NCI-H460 (cell line): ENCODE measurements at places on chromosomes 2 and 18.
A peak's percentile ranks its signal among the peaks of the same experiment; 100 is the strongest.

DNA sequence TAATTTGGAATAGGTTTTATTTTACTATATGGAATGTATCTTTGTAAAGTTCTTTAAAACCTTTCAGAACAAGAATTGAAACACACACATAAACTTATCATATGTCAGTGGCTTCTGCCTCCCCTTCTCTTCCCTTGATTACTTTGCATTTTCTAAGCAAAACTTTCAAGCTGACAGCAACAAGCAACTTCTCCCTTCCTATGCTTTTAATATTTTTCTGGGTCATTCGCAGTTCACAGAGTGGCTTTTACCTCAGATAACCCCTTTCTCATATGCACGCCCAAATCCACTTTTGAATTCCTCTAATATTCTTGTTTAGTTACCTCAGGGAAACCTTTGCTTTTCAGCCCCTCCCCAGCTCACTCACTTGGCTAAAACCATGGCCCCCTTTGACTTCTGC, 36.7 kb upstream of the CDC42EP3 start:
- no peak for DNase-seq

DNA sequence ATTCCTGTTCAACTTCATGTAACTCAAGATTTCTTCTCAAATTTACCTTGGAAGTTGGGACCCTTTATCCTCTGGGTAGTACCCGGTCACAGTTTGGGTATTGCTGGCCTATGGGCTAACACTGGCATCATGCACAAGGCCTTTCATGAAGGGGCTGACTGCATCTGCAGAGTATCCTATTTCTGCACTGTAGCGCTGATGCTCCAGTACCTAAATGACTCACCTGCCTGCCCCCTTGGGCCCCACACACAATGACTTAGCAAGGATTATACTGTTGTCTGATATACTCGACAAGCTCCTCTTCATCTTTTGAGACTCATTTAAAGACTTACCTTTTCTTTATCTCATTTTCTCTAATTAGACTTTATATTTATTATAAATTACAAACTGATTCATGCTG, 39.9 kb downstream of the DNAH6 start:
- no peak for DNase-seq

- no peak for DNase-seq
Observed at GRCh38 chr18:49214706-49215105, 245.7 kb downstream of the DYM start.

DNA sequence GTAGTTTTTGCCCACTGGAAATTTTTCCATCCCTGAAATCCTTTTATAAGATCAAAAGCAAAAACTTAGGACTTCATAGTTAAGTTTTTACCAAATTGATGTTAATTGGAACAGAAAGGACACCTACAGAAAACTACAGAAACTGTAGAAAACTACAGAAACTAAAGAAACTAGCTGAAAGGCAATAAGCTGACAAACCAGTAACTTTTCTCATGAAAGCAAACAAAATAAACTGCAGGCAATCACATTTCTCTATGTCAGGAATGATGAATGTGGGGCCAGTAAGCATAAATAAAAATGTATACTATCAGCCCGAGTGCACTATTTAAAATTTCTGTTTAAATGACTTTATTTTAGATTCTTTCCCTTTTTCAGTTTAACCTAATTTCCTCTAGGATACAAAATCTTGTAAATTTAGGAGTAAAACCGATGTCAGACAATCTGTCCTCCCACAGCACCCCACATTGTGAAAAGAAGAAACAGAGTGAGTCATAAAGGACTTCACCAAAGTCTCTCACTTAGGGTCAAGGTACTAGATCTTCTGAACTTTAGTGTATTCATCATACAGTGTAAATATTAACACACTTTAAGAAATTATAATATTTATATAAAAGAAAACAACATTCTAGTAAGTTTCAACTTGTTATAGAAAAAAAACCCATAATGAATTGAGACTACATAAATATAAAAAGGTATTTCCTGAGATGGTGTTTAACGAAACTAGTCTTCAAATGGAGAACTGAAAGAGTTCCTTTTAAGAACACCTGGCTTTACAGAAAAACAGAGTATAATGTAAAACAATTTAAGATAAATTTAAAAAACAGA, 46.6 kb downstream of the USP40 start:
- DNase-seq = no peak

DNA sequence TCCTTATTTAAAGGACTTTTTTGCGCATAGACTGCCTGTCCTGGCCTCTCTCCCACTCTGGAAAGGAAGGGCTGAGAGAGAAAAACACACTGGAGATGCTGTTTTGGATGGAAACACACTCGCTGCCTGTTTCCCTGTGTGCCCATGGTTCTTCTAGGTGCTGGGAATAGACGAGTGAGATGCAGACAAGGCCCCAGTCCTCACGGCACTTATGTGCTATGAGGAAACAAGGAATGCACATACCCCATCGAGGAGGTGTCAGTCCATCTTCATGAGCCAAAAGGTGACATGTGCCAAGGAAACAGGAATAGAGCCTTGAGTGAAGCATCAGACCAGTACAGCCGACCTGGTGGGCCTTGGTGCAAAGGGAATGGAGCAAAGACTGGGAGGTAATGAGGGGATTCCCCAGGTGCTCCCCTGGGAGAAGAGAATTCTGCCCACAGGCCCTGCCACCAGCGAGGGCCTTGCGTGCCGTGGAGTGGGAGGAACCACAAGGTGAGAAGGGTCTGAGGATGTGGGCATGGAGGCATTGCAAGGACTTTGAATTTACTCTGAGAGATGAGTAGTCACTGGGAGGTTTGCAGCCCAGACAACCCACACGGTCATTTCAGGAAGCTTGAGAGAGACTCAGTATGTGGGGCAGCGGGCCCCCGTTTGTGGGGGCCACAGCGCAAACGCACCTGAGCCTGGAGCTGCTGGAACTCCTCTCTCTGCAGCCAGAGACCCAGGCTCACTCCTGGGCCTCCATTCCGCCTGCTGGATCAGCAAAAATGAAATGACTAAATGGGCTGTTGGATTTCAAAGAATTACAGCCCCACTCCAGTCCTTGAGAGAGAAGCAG, 197.5 kb upstream of the COPS8 start:
- DNase-seq = no peak

DNA sequence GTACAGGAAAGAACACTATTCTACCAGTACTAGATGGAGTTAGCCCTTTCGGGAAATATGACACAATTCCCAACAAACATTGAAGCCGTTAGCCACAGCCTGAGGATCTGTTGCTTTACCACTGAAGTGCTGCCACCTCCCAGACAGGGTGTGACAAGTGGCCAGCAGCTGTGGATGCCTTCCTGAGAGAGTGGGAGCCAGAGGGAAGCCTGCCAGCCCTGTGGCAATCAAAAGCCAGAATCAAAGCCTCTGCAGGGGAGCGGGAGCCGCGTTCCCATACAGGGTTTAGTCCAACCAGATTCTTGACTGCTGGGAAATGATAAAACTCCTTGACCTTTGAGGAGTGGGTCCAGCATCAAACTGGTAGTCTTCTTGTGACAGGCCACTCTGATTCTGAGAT, 38.0 kb downstream of the SLC4A1AP start:
- DNase-seq = no peak

- no peak for DNase-seq
Observed at GRCh38 chr2:179447839-179448447, 183.3 kb upstream of the SESTD1 start.

- DNase-seq = no peak
Observed at GRCh38 chr18:28682912-28683311, 506.0 kb upstream of the CDH2 start.

GRCh38 chr2:66334237-66335029, 100.5 kb upstream of the MEIS1 start:
- DNase-seq = no peak

DNA sequence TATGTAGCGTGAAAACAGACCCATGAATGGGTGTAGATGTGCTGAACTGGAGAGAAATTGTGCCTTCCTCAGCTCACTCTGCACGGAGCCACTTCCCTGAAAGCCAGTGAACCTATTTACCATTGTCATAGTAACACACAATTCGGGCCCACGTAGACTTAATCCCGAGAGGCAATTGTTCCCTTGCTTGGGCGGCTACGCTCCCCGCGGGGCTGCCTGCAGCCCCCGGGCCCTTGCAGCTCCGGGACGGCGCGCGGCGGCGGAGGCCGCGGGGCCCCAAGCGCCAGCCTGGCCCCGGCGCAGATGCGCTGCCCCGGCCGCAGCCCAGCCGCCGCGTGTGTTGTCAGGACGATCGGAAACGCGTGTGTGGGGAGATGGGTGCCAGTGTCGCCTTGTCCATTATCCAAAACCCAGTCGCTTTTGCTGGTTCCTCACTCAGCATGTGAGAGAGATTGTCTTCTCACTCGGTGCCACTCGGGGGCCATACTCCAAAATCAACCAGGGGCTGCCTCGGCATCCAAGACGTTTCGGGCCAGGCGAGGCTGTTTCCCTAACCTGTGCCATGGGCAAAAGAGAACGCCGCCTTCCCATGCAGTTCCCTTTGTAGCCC, 17.9 kb upstream of the LRRTM1 start:
- no peak for DNase-seq

DNA sequence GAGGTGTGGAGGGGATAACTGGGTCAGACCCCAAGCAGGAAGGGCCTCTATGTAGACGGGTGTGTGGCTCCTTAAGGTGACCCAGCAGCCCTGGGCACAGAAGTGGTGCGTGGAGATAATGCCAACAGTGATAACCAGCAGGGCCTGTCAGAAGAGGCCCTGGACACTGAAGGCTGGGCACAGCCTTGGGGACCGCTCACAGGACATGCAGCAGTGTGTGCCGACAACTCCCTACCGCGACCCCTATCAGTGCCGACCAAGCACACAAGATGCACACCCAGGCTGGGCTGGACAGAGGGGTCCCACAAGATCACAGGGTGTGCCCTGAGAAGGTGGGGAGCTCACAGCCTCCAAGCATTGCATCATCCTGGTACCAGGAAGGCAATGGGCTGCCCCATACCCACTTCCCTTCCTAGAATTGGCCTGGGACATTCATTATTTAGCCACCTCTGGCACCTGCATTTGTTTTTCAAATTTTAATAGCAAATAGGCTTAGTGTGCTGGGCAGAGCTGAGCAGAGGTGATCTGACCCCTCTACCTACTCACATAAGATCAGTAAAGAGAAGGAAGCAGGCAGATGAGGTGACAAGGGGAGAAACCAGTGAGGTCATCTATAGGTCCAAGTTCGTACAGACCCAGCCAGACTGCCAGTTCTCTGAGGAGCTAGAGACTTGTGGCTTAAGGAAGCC, 55.2 kb downstream of the BCL11A start:
- DNase-seq = no peak

- DNase-seq = no peak
Observed at GRCh38 chr2:830419-831224, 120.0 kb upstream of the SNTG2 start.

- no peak for DNase-seq
Observed at GRCh38 chr2:241025639-241026038, 27.2 kb downstream of the SNED1 start.

DNA sequence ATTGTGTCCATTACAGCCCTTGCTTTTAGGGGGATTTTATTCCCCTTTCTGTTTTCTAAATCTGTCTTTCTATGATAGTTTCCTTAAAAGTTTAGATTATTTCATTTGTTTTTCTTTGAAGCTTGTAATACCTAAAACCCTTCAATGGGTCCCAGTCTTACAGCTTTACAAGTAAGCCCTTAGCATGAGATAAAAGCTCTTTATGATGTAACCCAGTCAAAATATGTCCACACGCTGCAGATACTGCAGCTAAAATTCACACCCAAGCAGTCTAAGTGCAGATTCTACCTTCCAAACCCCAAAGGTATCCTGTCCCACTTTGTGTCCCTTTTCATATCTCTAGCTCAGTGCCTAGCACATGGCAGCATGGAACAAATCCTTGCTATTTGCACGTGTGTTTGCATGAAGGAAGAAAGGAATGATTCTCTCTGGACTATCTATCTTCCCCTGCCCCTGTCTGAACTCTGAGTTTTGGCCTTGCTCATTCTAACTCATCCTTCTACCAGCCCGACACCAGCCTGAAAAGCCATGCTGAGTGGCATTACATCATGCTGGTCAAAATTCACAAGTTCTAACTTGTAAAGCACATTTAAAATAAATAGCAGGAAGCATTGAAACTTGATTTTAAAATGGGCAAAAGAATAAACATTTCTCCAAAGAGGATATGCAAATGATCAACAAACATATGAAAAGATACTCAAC, 623.2 kb downstream of the IRS1 start:
- no peak for DNase-seq

- DNase-seq = peak; percentile 34
Observed at GRCh38 chr2:127049927-127050802, 56.8 kb downstream of the BIN1 start.

GRCh38 chr2:159613651-159614285, 2.6 kb downstream of the BAZ2B start:
- no peak for DNase-seq

DNA sequence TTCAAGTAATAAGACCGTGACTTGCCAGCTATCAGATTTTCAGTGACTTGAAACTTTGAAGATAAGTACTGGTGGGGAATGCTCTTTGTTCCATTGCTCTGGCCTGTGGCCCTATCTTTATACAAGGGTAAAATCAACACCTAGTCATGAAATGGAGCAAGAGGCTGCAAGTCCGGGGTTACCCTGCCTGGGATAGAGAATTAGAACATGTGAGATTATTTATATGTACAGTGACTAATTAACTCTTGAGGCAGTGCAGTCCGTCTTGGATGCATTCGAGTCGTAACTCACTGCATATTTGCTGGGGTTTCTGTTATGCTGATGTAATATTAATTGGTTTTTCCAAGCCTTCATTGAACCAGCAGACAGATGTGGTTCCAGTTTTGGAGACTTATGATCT, 105.8 kb upstream of the LYPD6 start:
- DNase-seq = no peak

DNA sequence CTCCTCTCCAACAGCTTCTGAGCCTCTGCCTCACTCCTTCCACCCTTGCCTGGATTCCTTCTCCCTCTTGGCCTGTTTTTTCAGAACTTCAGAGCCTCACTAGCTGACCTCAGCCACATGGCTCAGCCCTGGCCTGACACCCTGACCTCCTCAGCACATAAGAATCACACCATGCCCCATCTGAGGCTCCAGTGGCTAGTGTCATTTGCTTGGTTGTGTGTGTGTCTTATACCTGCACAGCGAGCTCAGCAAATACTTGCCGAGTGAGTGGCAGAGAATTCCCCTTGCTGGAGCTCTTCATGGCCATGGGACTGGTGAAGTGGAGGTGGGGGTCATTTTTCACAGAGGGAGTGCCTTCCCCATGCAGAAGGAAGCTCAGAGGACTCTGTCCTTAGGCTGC, 70.2 kb downstream of the CELF4 start:
- no peak for DNase-seq

DNA sequence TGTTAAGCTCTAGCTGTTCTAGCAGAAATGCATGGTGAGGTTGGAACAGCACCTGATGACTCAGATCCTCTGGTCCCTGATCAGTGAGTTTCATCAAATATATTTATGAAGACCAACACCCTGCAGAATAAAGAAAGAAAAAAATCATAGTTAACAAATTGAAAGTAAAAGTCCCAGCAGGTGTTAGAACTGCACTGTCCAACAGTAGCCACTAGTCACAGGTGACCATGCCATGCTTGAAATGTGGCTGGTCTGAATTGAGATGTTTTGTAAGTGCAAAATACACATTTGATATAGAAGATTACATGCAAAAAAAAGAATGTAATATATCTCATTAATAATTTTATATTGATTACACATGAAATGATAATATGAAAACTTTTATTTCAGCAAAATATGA, 1010.7 kb upstream of the ZEB2 start:
- DNase-seq = no peak

- no peak for DNase-seq
Observed at GRCh38 chr18:25047983-25048382, 304.0 kb downstream of the ZNF521 start.
